ENCODE measurements at places on chromosomes 13 and 19.

DNA sequence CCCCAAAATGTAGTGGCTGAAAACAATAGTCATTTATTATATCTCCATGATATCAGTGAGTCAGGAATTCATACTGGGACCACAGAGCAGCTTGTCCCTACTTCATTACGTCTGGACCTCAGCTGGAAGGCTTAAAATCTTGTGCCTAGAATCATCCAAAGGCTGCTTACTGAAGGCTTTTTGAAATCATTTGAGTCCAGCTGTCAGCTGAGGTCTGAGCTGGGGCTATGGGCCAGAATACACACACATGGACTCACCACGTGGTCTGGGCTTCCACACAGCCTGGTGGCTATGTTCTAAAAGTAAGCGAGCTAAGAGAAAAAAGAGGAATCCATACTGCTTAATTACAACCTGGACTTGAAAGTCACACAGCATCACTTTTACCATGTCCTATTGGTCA, 209.2 kb downstream of the KCTD12 start:
- peak; percentile 52 for DNase-seq

DNA sequence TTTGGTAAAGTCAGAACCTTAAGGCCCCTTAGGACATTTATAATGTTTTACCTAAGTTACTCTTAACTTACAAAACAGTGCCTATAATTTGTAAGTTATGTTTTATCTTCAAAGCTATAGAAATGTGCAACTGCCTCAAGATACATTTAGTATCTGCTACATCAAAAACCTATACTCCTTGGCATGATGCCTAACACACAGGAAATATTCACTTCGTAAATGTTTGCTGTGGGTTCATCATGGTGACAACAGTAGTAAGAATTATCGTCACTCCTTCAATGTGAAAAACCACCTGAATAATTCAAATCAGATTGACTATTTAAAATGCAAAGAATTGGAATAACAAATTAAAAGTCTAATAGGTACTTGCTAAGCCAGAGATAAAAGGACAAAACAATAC, 184.1 kb downstream of the DIAPH3 start:
- DNase-seq, result no peak

DNA sequence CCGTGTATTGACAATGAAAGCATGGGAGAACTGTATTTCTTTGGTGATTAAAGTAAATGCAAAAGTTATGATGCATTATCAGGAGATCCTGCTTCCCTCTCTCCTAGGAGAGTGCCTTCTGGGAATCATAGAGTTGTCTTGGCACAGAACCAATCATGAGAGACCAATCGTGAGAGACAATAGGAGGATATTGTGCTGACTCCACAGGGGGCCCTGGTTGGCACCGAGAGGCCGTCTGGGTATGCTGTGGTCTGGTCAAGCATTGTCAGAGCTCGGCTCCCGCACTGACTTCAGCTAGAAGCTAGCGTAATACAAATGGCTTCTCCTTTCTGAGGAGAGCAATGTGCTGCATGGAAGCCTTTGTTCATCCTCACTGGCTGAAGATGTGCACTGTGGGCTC, 131.5 kb upstream of the GJB6 start:
- no peak for DNase-seq

GRCh38 chr19:1288226-1288612, 2.5 kb downstream of the EFNA2 start:
- DNase-seq, result no peak

GRCh38 chr19:8571006-8571411, 6.2 kb downstream of the MYO1F start:
- no peak for DNase-seq

- DNase-seq, result no peak
These were observed 17.1 kb upstream of the GAS6 start for GRCh38 chr13:113880651-113881611.

All from right forelimb (tissue), 1 donor.